Activated T-cell treated with anti-CD3 and anti-CD28 coated beads, Interleukin-2, amount 50 U/mL, for 48 hours (primary cell): ENCODE measurements at places on chromosomes 7 and 10.

- DNase-seq = no peak
Observed at GRCh38 chr10:72264536-72264935, 9.2 kb upstream of the DDIT4 start.

DNA sequence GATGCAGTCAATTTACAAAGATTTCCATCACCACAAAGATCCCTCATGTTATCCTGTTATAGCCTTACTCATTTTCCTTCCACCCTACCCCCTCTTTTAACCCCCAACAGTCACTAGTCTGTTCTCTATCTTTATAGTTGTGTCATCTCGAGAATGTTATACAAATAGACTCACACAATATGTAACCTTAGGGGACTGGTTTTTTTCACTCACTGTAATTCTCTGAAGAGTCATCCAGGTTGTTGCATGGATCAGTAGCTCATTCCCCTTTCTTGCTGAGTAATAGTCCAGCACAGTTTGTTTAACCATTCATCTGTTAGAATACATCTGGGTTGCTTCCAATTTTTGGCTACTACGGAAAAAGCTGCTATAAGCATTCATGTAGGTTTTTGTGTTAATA is 121.1 kb upstream of the PDE1C start:
- no peak for DNase-seq

GRCh38 chr7:126529833-126530232 is 722.9 kb downstream of the GRM8 start:
- no peak for DNase-seq

GRCh38 chr10:70699659-70700174 is 27.4 kb downstream of the ADAMTS14 start:
- no peak for DNase-seq

- DNase-seq = no peak
Observed at GRCh38 chr10:74912182-74912581, 85.8 kb downstream of the KAT6B start.

DNA sequence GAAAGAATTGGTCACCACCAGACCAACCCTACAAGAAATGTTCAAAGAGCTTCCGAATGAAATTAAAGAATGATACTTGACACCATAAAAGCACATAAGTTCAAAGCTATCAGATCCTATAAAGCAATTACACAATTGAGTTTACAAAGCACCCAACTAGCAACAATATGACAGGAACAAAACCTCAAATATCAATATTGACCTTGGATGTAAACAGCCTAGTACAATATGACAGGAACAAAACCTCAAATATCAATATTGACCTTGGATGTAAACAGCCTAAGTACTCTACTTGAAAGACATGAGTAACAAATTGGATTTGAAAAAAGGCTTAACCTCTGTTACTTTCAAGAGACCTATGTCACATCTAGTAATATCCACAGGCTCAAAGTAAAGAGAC is 1201.4 kb downstream of the XPNPEP1 start:
- no peak for DNase-seq

- no peak for DNase-seq
Observed at GRCh38 chr10:31669357-31669756, 259.3 kb downstream of the ARHGAP12 start.

DNA sequence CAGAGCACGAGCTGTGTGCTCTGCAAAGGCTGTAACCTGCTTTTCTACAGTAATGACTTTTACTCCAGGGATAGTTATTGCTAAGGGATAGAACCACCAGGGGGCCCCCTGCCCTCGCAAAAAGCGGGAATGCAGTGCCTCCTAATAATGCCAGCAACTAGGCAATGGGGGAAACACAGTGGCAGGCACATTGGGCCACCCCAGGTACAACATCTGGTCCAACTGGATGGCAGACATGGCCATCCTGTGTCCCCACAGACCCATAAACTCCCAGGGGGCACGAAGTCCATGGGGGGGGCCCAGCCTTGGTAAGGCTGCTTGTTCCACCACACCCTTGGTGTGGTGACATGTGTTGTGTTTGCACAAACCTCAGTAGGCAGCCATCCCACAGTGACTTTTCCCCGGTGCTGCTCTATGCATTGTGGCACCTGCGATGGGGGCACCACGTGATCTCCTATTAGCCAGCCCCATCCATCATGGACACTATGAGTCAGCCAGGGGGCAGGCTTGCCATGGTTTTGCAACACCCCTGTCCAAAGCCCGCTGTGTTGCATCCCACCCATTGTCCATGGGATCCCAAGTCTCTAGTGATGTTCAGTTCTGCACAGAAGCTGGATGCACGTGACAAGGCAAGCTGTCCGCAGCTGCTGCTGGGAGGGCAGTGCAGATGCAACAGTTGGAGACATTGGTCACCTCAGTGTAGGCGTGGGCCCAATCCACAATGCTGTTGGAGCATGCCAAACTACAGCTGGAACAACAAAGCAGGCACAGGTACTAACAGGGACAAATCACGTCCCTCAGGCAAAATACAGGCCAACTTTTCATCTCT is 84.0 kb downstream of the ANLN start:
- DNase-seq = peak; percentile 66

DNA sequence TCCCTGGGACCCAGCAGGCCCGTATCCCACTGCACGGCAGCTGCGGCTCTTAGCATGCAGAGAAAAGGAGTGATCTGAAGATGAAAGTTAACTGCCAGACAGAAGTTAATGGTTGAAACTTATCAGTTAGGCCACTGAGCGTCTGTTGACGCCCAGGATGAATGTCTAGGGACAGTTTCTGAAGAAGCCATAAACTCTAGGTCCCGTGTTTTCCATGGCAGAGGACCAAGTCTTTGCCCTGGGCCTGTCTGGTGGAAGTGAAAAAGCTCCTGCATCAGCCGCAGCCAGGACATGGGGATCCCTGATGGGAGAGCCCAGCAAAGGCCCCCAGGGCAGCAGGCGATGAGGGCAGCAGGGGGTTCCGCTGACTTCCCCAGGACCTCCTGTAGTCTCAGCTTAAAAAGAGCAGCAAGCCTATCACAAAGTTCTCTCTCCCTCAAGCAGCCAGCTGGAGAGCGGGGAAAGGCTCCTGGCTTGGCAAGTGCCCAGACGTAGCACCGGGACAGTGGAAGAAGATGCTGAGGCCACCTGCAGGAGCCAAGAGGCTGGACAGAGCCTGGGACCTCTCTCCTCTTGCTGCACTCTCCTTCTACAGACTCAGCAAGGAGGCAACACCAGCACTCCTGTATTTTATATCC is 79.6 kb downstream of the TNS3 start:
- DNase-seq = no peak

- no peak for DNase-seq
Observed at GRCh38 chr10:110756876-110757275, 112.7 kb downstream of the RBM20 start.

- no peak for DNase-seq
Observed at GRCh38 chr7:39085590-39086049, 107.9 kb downstream of the POU6F2 start.

DNA sequence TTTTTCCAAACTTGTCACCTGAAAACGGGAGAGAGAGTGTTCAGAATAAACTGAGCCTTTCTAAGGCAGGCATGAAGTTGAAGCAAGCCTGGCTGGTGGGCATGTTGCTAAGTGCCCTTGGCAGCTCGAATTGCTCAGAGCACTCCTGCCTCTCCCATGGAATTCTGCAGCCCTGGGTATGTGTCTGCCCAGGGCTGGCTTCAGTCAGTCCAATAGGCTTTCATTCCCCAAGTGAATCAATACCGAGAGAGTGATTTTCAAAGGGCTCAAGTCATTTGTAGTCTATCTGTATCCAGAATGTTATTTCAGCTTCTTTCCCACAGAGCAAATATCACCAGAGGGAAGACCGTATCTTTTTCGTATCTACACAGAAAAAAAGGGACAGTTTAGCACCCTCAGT is 415.5 kb upstream of the COBL start:
- DNase-seq = no peak

- no peak for DNase-seq
Observed at GRCh38 chr10:24288581-24288980, 79.6 kb downstream of the KIAA1217 start.

DNA sequence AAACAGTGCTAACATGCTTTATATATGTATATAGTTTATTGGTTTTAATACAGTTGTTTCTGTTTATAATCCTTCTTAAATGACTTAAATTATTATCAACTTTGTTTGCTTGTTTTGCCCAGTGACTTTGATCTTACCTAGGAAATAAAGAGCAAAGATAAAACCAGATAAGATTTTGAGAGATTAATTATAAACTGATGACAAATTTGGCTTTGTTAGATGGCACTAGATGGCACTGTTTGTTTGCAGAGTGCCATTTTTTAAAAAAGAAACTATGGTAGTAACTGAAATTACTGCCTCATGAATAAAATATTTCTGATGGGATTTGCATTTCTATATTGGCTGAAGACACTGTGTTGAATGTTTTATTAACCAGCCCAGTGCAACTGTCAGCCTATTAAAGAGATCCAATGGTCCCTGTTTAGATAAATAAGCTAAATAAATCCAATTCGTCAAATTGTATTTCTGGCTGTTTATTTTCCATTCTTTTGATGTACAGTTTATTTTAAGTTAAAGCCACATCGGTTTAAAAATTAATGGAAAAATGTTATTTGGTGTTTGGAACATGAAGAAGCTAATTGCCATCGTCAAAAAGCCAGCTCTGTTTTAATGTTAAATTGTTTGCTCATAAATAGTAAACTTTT is 28.7 kb downstream of the VTI1A start:
- no peak for DNase-seq
